ENCODE measurements at places on chromosomes 11 and 22.

DNA sequence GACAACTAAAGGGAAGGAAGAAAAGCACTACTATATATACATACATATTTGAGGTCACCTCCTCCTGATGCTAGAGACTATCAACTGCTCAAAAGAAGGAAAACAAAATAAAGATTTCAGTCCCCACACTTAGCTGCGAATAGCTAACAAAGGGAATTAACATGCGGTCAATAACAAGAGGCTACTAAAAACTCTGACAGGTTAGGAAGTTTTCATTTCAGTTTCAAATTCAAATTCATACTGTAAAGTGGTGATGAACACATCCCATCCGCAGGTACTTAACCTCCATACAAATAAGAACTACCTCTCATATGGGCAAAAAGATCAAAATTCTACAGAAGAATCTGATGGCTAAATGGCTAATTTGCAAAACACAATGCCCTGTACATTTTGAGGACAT is 2.6 kb downstream of the NAP1L4 start:
- no peak for DNase-seq

DNA sequence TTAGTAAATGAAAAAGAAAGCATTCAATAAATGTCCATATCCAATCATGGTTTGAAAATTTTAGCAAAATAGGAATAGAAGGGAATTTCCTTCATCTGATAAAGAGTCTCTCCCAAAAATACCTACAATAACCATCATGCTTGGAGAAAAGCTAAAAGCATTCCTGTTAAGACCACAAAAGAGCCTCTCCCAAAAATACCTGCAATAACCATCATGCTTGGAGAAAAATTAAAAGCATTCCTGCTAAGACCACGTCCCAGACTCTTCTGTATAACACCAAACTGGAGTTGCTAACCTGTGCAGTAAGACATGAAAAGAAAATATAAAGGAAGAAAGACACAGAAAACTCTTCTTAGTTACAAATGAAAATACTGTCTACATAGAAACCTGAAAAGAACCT is 69.4 kb downstream of the LINC01488 start:
- no peak for DNase-seq

- no peak for DNase-seq
These were observed 13.3 kb downstream of the CSNK1E start for GRCh38 chr22:38303974-38304373.

GRCh38 chr11:72293910-72294615 is 50.1 kb upstream of the PHOX2A start:
- no peak for DNase-seq

DNA sequence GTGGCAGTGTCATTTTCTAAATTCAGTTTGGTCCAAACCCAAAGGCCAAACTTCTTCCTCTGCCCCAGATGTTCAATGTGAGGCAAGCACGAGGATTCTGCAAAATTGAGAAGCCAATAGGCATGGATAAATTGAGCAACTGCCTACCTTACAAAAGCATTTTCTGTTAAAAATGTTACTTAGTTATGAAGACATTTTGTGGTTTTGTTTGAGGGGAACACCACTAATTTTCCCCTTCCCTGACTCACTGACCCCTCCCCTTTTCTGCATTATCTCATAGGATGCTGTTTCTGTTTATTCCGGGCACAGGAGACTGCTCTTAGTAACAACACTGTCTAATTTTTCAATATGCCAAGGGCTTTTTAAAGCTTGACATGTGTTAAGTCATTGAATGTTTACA is 462.8 kb downstream of the INSC start:
- DNase-seq = no peak

DNA sequence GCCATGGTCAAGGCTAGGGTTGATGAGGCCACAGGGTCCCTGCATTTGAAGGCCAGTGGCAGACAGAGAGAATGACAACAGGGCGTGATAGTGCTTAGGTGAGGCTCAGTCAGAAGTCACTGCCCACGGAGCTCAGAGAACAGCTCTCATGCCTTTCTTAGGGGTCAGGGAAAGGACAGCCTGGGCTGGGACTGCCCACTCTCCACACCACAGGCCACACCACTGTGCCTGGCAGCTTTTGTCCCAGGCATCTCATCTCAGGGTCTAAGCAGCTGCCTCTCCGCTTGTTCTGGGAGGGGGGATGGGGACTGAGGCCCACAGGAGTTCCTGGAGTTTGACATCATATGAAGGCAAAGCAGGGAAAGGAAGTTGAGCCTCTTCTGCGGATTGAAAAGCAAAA is 150.2 kb upstream of the B3GAT1 start:
- no peak for DNase-seq

- DNase-seq = no peak
These were observed 14.5 kb upstream of the CAVIN3 start for GRCh38 chr11:6334806-6335205.

DNA sequence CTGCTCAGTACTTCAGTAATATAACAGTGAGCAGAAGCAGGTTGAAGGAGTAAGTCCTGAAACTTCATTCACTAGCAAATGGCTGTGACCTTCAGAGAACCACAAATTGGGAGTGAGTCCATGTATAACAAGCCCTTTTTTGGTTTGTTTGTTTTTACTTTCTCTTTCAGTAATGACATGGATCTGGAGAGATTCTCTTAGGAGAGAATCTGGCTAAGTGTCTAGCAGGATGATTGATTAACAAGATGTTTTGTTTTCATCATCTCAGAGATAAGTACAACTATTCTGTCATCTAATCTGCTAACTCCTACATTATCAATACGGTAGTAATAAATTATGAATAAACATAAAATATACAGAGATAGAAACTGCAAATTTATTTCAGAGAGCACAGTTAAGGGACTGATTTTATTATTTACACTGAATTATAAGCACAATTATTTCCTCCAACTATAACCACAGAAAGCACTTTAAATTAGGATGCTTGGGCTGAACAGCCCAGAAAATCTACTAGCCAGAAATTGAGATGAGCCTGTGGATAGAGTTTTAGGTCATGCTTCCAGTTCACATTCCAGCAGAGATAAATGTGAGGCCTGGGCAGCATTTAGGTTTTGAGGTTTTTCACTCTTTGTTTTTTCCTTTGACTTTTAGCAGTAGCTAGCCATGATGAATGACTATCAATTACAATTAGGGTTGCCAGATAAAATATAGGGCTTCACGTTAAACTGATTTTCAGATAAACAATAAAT is 429.3 kb upstream of the FAT3 start:
- no peak for DNase-seq

GRCh38 chr22:35840302-35840739 is 122.6 kb downstream of the APOL5 start:
- DNase-seq = no peak

- no peak for DNase-seq
These were observed 90.7 kb downstream of the FAM76B start for GRCh38 chr11:95698676-95699557.

DNA sequence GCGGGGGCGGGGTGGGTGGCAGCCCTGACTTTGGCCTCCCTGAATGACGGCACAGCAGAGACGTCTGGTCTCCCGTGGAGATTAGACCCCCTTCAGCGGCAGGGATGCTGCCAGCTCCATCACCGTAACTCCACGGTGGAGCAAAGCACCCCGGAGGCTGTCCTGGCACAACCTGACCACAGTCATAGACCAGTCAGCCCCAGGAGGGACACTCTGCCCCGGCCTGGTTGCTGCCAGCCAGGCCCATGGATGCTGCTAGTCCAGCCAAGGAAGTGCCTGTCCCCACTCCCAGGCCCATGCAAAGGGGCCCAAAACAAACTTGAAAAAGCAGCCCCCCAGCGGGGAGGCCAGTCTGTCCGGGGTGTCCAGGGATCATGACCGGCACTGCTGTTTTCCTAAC is 11.5 kb upstream of the ANO1 start:
- DNase-seq = no peak

GRCh38 chr11:84333221-84333620 is 1047.1 kb upstream of the CCDC90B start:
- DNase-seq = no peak

DNA sequence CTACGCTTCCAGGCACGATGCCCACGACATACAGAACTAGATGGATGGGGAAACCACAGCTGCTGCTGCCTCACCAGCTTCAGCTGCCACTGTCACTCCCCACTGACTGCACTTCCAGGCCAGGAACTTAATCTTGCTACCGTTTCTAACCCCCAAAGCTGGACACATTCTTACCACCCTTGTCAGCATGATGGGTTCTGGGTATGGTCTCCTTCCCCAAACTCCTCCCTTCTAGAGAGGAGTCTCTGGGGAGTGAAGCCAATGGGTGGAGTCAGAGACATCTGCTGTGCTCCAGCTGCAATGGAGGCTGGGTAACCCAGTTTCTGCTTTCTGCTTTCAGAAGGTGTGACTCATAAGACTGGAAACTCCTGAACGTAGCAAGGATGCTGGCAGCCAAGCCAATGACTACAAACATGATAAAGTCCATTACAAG is 87.0 kb upstream of the THY1 start:
- no peak for DNase-seq

DNA sequence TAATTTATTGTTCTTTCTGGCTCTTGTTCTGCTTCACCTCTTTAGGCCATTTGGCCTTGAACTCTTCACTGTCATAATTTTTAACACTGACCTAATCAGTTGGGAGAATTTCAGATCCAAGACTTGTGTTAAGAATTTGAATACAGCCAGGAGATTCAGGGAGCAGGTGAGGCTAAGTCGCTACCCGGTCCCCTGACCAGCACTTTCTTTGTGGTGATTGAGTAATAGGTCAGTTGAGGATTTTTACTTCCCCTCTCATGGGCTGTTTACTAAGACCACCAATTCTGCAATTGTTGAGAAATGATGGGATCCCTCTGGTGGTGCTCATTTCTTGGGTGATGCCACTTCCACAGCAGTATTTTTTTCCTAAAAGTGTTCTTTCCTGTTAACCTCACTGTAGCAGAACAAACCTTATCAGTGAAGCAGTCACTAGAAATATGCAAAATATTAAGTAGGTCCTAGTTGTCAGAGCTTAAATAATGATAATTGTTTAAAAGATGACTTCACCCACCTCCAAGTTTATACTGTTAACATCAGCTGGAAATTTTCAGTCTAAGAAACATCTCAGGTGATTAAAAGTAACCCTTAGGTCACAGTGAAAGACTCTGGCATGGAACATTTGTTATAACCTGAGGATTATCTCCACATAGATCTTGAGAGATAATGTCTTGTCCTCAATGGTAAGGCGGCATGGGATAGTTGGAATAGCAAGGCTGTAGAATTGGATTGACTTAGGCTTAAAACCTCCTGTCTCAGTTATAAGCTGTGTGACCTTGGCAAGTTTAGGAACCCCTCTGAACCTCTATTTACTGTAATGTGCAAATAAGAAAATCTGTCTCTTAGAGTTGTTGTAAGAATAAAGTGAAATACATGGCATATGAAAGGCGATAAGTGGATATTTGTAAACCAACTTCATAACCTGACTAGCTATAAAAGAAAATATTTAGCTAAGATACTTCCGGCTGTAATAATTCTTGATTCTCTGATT is 41.3 kb downstream of the POLD3 start:
- no peak for DNase-seq

- no peak for DNase-seq
These were observed 24.6 kb downstream of the MYBPC3 start for GRCh38 chr11:47327949-47328348.

DNA sequence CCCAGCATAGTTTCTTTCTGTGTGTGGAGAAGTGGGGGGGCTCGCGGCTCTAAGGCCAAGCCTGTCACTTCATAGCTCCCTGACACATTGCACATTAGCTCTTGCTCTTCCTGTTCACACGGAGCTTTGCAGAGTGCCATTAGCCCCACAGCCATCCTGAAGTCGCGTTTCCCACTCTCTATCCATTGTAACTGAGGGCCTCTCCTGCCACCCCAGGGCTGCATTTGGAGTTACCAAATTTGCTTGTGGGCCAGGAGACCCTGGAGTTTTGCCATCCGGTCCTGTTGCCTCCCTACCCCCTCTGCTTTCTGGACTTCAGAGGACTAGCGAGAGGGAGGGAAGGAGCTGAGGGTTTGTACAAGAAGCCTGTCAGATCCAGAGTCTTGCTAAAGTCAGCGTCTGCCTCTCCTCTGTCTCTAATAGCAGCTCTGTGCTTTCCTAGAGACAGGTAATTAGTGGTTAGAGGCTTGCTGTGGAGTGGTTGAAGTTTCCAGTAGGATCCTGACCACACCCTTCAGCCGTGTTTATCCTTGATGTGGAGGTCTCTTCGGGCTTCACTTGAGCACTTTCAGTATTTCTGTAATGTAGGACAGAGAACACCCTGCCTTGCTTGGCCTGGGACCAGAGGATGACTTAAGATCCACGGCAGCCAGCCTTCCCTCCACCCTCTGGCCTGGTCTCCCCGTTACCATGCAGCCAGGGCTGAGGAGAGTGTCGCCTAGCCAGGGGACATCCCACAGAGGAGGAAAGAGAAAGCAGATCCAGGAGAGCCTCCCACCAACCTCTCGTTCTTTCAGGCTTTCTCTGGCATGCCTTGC is 14.1 kb downstream of the DCPS start:
- DNase-seq = no peak

DNA sequence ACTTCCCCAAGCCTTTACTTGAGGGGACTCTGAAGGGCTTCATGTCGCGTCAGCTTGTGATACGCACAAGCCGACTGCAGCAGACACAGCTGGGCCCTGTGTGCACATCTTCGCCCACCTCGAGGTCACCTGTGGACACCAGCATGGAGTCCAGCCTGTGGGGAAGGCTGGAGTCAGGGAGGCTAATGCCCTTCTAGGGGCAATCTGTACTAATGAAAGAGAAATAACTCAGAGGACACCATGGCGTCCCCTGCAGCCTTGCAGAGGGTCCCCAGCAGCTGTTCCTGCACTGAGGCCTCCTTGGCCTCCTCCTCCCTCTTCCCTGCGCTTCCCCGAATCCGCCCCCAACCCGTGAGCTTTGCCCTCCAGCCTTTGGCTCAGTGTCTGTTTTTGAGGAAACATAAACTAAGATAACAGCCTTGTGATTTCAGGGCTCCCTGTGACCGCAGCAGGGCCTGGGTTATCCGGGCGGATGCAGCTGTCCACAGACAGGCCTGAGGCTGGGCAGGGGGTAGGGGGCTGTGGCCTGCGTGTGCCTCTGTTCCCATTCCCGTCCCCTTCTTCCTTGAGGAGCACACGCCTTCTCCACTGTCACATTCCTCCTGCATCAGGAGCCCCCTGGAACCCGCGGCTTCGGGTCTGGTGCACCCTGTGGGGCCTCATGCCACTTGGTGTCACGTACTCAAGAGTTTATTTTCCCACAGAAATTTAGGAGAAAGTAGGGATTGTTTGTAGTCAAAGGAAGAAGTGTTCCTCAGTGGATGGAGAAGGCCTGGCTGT is 25.0 kb downstream of the KRTAP5-5 start:
- no peak for DNase-seq

DNA sequence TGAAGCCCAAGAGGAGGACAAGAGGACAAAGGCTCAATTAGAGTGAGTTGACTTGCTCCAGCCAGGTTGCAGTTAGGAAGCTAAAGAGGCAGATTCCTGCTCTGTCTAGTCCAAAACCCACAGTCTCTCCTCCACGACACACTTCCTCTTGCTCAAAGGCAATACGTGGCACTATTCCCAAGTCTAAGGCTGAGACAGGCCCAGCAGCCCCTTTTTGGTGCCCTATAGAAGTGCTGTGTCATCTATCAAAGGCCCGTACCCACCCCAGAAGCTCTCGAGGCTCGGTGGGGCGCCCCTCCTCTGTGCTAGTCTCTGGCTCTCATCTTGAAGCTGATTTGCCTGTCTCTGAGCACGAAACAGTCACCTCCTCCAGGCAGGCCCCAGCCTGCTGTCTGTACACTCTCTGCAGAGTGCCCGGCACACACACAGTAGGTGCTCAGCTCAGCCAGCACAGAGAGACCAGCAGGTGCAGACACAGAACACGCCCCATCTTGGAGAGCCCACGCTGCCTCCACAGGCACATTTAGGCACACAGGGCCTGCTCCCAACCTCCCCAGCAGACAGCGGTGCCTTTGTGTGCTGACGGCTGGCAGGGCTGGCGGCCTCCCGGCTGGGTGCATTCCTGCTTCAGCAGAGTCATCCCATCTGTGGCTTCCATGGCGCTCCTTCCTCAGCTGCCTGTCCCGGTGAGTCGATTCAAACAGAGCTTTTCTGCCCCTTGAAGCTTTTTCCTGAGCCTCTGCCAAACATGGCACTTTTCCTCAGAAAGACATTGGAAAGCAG is 52.8 kb downstream of the MYH9 start:
- no peak for DNase-seq
